H54 (cell line): ENCODE measurements at places on chromosomes 6 and 20.

DNA sequence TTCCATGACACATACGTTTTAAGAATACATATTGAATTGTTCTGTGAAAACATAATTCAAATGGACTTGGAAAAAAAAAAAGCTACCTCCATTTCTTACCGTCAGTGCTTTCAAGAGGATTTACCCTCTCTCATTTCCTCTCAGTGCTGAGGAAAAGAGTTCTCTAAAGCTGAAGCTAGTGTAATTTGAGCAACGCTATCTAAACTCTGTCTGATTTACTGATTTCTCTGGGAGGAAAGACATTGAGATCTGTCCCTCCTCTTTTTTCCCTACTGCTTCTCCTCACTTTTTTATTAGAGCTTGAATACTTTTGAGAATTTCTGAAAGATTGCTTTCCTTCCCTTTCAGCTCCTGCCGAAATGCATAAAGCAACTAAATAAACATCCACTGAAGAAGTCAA, 41.2 kb upstream of the GRIK2 start:
- no peak for DNase-seq

GRCh38 chr6:37068356-37069270, 63.2 kb downstream of the FGD2 start:
- no peak for DNase-seq

DNA sequence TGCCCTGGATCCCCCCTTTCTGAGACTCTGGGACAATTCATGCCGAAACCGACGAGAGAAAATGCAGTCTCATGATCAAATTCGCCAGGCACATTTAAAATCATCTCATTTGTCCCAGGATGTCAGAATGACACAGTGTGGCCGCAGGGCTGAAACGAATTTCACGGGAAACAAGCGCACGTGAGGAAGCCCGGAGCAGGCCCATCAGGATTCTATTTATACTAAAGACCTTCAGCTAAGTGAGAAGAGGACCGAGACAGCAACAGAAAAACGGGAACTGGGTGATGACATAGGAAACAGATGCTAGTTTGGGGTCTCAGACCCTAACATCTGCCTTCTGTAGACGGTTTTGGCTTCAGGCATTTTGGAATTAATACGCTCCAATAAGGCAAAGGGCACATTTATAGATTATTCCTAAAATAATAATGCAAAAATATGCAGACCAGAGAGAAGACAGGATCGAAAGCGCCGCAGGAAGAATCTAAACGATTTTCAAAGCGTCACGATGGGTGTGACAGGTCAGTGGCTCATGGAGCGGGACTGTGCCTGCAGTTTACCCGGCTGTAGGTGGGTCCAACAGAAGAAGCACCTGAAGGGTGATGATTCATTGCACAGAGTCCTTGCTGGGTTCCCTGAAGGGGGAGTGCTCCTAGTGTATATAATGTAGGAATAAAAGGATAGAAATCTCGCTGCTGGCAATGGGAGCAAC, 80.8 kb upstream of the MPC1 start:
- no peak for DNase-seq

GRCh38 chr6:69866351-69866769, at the start of gene COL19A1:
COL19A1 (plus strand) TSS chr6:69866556; CDS start chr6:69879568, 13,012 bp downstream.
- no peak for DNase-seq

- no peak for DNase-seq
Measured at GRCh38 chr6:107485157-107485556, 4.8 kb upstream of the SOBP start.

DNA sequence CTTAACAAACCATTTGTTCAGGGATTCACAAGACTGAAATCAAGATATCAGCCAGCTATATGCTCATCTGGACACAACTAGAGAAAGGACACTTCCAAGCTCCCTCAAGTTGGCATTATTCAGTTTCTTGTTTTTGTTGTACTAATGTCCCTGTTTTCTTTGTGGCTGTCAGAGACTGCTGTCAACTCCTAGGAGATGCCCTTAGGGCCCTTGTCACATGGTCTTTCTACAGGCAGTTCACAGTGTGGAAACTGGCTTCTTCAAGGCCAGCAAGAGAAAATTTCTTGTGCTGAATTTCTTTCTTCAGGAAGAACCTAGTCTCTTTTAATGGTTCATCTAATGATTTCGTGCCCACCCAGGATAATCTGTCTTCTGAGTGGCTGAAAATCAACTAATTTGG, 677.2 kb upstream of the MAN1A1 start:
- DNase-seq: no peak

DNA sequence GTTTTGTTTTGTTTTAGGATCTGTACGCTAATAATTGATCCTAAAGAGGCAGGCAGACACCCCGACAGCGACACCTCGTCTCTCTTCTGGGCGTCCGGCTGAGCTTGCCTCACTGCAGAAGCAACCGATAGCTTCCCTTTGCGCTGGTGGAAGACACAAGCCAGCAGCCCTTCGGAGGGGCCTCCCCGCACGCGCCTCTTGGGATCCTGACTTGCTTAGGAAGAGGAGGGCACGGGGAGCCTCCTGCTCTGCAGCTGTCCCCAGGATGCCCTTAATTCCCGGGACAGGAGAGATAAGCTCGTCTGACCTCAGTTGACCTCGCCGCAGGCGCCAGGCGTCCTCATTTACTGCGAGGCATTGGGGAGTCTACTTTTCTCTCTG, 94.0 kb downstream of the CD83 start:
- DNase-seq: no peak

DNA sequence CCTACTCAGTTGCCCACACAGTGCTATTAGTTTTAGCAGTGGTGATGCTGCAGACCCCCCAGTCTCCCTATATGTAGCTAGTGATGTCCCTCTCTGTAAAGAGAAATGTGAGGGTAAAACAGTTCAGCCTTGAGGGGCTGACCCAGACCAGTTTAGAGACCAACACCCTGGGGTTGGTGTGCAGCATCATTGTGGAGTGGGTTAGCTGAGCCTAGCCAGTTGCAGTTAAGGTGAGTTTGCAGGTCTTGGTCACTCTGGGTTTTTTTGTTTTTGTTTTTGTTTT, 401 bp upstream of the B3GALT4 start:
- DNase-seq: no peak

DNA sequence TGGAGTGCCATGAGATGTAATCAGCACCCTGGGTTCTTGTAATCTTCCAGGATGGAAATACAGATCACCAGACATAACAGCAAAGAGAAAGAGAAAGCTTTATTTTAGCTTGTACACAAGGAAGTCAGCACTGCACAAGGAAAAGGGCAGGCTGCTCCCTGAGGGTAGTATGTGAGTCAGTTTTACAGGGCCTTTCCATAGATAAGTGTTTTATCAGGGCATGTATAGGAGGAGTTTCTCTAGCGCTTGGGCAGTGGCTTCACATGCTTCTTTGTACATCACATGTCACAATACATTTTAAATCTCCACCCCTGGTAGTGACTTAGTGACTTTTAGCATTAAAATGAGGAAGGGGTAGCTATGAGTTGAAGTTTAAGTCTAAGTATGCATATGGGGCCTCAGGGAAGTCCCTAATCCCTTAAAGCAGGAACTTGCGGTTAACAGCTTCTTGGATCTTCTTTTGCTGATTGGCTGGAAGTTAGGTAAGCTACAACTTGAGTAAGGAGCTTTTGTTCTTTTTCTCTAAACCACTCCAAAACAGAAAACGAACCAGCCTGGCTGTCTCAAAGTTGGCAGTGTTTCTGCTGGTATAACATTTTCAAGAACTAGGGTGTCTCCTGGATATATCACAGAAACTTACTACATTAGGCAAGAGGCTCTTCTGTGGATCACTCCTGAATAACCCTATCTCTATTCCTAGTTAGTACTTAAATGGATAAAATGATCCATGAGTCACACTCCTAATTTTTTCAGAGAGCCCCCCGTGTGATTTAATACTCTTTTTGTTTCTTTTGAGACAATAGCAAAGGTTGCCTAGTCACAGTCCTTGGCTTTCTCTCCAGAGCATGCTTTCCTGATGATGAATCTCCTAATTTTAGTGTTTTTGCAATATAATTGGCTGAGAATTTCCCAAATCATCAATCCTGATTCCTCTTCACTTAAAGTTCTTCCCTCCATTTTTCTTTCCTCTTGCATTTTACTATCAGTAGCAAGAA, 60.2 kb downstream of the MRAP2 start:
- no peak for DNase-seq

DNA sequence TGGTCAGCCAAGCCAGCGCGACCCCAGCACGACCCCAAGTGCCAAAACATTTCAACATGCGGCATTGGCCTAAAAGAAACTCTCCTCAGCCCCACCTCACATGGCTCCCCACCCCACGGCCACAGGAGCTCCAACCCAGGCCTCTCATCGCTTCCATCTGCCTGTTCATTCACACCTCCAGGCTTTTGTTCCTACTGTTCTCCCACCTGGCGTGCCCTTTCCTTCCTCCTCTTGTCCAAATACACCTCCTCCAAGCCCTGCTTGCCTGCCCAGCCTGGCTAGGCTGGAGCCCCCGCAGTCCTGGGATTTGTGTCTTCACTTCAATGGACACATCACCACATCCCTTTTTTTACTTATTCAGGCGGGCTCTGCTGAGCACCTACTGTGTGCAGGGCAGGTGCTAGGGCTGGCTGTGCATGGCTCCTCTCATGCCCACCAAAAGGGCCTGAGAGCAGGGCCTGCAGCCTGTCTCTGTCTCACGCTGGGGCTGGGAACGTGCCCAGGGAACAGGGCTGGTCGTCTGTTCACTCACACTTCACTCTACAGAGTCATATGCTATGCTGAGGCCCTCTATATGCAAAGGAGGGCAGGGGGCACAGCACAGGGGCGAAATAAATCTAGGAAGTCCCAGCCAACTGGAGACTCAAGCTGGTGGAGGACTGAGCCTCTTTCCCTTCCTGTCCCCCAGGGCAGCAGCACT, 61.1 kb downstream of the GRM4 start:
- DNase-seq: no peak

- DNase-seq: no peak
Measured at GRCh38 chr6:134707342-134708031, 242.4 kb downstream of the ALDH8A1 start.

- DNase-seq: no peak
Measured at GRCh38 chr6:91477688-91478087, 890.8 kb upstream of the MAP3K7 start.

DNA sequence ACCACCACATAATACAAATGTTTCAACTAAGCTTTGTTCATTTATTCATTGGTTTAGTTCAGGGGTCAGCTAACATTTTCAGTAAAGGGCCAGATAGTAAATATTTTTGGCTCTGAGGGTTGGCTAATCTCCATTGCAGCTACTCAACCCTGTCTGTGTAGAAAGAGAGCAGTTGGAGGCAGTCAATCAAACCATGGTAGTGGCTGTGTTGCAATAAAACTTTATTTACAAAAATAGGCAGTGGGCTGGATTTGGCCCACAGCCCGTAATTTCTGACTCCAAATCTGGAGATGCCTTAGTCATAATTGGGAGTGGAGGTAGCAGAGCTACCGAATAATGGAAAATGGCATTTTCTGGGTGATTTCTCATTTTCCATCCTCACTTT, 242.5 kb upstream of the ZFP64 start:
- no peak for DNase-seq

DNA sequence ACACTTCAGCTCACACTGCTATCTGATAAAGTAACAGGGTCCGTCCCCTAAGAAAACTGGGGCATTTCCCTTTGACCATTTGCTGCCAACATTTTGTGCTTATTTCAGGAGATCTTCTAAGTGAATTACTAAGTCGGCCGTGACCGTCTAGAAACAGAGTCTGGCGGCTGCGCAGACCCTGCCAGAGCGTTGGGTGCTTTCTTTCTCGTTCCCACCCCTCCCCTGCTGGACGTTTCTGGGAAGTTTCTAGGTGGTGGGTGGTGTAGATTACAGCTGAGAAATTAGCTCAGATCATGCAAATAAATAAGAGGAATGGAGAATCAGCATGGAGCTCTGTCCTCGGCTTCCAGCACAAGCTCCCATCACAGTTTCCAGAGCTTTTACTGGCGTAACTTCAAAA, 128.1 kb downstream of the MYLK4 start:
- DNase-seq: no peak

GRCh38 chr6:157263881-157264397, 59.4 kb downstream of the TMEM242 start:
- no peak for DNase-seq

GRCh38 chr6:160510199-160510598, 153.9 kb downstream of the LPA start:
- no peak for DNase-seq

GRCh38 chr6:113219783-113220182, 637.4 kb upstream of the MARCKS start:
- no peak for DNase-seq

- DNase-seq: peak; percentile 34
Measured at GRCh38 chr20:51420111-51420510, 122.4 kb downstream of the NFATC2 start.

- DNase-seq: no peak
Measured at GRCh38 chr20:51487076-51487475, 55.4 kb downstream of the NFATC2 start.

DNA sequence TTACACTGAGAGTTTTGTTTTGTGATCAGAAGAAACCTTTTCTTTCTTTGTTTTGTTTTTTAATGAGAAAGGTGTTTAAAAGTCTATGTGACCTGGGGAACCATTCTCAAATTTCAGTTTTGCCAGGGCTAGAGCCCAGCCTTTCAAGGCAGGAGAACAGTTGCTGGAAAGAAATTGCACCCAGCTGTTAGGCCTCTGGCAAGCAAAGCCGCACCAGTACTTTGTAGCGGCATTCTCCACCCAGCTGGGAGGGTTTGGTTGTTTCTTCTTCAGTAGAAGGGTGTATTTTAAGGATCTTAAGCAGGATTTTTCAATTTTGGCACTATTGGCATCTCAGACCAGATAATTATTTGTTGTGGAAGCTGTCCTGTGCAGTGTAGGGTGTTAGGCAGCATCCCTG, 16.6 kb upstream of the MAPK13 start:
- no peak for DNase-seq

GRCh38 chr6:144547409-144547808, 262.3 kb downstream of the UTRN start:
- no peak for DNase-seq

DNA sequence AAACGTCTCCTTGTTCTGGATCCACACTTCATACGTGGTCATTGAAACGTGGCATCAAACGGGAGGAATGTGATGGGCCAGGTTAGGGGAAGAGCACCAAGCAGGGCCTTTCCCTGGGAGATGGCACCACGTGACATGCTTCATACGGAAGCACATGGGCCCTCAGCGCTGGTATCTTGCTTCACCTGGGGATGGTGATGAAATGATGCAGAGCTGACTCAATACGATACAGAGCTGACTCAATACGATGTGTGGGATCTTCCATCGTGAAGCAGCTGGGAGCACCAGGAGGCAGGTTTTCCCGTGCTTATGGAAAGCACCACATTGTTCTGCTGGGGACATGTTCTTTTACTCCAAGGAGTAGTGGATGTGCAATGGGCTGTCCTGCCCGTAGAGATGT, 22.5 kb upstream of the TAGAP start:
- DNase-seq: no peak

DNA sequence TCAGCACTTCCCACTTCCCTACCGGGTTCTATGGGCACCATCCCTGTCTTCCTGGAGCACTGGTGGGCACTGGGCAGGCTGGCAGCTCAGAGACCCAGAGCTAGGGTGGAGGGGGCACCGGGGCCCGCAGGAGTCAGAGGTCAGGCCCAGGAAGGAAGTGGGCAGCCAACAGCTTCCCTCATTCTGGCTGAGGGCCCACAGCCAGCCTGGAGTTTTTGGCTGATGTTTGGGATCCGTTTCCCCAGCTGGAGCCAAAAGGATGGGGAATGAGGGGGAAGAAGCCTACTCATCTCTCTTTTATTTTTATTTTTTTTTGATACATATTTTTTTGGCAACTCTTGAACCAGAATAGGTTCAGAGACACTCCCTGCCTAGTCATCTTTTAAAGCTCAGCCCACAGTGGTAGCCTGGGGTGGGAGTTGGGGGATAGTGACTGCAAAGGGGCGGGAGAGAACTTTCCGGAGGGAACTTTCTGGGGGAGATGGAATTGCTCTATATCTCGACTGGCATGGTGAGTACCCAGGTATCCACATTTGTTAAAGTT, 54.2 kb upstream of the MLN start:
- peak; percentile 42 for DNase-seq

- DNase-seq: no peak
Measured at GRCh38 chr6:150342126-150342525, 26.7 kb upstream of the IYD start.
